Hematopoietic multipotent progenitor cell treated with erythropoietin and hydrocortisone succinate and interleukin-3 and kit ligand, for 17 days (in vitro differentiated cells): ENCODE measurements at places on chromosomes 7 and 10.

GRCh38 chr10:119391440-119392251 is 150.9 kb downstream of the RGS10 start:
- no peak for DNase-seq

- peak; percentile 82 for DNase-seq
Measured at GRCh38 chr7:141012044-141012685, 2.6 kb downstream of the MRPS33 start.

DNA sequence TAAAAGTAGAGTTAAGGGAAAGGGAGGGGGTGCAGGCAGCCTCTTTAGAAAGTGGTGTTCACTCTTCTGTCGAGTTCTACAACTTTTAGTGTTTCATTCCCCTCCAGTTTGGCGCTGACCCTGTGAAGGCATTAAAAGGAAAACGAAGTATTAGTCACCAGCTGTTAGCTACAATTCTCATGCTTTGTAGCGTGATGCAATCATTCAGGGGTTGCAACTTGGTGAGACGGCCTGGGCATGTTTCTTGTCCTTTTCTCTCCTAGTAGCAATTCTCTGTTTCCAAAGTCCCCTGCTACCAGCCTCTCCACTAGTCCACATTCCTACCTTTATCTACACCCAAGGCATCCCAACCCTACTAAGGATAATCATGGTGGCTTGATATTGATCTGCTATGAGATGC is 33.7 kb upstream of the DGKI start:
- no peak for DNase-seq

GRCh38 chr10:27531336-27531847 is 27.3 kb downstream of the RAB18 start:
- no peak for DNase-seq

DNA sequence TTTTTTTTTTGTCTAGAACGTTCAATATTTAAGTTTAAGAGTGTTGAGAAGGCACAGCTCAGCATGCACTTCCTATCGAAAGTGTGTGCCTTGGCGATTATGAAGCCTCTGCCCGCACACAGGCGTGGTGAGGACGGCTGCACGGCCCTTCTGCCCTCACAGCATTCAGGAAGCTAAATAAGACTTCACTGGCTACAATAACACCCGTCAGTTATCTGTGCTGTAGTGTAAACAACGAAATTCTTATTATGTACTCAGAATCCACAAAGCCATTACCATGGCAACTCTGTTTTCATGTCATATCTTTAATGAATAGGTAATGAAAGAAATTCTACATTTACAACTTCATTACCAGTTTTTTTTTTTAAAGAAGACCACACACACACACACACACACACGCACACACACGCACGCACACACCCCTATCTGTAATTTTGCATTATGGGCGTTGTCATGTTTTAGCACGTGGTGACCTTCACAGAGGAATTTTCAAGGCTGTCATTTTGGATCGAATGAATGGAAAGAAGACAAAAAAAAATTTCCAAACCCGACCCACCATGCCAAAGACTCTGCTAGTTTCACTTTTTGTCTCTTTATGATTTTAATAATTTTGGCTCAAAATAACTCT is 254.8 kb upstream of the CTBP2 start:
- no peak for DNase-seq

GRCh38 chr7:31735991-31736982 is 49.3 kb downstream of the PPP1R17 start:
- DNase-seq, result peak; percentile 12

- DNase-seq, result no peak
Measured at GRCh38 chr10:95447685-95448084, 113.5 kb downstream of the SORBS1 start.

DNA sequence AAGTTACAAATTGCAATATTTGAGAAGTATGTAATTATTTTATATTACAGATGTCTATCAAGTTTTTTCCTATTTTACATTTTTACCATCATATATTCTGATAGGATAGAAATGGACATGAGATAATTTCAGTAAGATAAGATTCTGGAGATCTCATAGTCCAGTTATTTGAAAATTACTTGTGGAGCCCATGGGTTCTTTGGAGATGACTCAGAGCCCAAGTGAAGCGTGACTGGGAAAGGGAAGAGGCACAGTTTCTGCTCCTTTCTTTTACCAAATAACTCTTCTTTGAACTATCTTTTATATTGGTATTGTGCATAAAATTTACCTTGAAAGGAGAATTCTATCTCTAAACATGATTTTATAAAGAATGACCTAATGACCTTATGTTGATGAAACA is 2.4 kb downstream of the CD36 start:
- peak; percentile 34 for DNase-seq
